D721Med (cell line): ENCODE measurements at places on chromosomes 2 and 18.

DNA sequence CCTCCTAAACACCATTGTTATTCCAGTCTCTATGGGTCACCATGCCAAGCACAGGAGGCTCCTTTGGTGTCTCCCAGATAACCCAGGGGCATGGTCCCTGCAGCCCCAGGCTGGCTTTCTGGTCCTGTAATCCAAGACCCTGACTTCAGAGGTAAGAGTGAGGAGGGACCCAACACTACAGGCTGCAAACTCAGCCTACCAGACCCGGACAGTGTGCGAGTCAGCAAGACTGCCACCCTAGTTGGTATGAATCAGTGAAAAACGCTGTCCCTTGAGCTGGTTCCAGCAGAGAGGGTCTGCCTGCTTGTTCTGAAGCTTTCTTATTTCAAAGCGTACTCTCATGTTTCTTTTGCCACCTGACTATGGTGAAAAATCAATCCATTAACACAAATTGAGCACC is 47.6 kb upstream of the ZFP36L2 start:
- DNase-seq, result no peak

DNA sequence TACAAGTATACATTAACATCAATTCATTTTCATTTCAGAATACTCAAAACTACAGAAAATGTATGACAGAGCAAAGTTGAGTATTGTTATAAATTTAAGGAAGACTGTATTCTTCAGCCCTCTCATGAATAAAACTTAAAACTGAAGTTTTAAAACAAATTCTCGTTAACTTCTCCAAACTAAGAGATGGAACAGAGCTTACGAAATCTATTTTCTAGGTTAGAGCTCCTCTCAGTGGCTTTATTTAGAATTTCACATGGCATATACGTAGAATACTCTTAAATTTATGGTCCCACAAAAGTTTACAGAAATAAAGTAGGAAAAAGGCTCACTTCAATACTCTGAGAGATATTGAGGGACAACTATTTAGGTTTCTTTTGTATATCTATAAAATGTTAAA is 612.1 kb downstream of the KCNJ3 start:
- DNase-seq, result no peak

DNA sequence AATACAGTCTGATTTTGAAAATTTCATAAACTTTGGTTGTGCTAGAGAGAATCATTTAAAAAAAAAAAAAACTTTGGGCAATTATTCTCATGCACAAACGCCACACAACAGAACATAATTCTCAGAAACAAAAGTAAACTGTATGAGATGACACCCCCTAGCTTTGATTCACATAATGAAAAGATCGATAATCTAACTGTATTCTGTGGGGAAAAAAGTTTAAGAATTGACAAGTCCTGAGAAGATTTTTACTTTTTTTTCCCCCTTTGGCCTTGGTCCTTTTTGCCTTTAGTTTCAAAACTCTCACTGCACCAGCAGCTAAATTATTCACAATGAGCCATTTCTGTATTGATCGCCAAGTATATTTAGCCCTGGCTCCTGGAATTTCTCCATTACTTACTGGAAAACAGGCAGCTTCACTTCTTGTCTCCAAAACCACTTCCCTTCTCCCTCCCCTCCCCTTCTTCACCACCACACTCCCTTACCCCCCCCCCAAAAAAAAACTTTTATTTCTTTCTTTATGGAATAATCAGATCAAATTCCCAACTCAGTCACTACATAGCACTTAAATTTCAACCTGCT is 2.0 kb downstream of the IKZF2 start:
- DNase-seq, result no peak

GRCh38 chr2:26942543-26943295 is 27.7 kb upstream of the MAPRE3 start:
- DNase-seq, result peak; percentile 89

- no peak for DNase-seq
These were observed 200.8 kb downstream of the PLCL1 start for GRCh38 chr2:198004921-198005829.
